ENCODE measurements at places on chromosomes 12 and 14.
A peak's percentile ranks its signal among the peaks of the same experiment; 100 is the strongest.

- DNase-seq = no peak
These were observed 167.4 kb upstream of the FOXG1 start for GRCh38 chr14:28599191-28599590.

DNA sequence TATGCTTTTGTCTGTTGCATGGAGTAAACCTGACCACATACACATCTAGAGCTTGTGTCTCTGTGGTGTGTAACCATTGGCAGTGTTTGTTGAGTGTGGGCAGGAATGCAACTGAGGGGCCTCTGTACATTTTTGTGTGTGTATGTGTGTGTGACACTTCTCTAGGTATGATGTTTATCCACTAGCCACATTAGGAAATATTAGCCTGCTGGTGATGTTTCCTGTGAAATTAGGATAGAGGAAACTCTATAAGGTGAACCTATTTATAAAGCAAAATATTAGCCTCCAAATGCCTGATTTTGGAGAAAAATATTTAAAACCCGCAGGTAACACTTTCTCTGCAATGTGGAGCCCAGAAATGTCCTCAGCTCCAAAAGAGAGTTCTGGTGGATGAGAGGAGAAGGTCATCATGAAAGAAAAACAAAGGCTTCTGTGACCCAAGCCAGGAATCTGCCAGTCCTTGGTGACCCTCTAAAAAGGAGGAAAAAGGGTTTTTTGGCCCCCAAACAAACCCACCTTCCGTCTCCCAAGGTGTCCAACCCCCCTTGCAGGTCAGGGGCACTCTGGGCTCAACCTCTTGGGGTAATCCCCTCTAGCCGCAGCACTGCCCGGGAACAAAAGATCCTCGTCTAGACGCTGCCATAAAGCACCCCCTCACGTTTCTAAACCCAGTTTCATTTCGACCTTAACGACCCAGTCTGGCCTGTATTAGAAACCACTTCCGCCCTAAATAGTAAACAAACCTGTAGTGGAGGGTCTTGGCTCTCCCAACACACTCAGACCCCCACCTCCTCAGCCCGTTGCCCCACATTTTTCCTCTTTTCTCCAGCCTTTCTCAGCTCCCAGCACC lies 3.1 kb upstream of the HOTAIR start:
- no peak for DNase-seq

DNA sequence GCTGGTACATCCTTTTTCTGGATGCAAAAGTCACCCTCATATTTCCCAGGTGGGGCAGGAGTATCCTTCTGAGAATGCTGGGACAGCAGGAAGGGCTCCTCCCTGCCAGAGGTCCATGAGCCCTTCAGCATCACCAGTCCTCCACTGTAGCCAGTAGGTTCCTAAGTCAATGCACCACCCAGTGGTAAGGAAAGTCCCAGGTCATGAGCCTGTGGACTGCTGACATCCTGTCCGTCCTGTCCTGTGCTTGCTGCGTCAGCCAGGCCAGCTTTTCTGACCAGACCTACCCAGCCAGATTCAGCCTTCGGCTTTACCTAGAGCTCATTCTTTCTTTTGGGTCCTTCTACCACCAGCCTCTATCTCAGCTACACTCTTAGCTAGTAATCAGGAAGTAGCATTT lies 23.0 kb upstream of the ACTN1 start:
- DNase-seq = no peak

GRCh38 chr12:95601091-95601961 lies 50.0 kb upstream of the USP44 start:
- DNase-seq = no peak

DNA sequence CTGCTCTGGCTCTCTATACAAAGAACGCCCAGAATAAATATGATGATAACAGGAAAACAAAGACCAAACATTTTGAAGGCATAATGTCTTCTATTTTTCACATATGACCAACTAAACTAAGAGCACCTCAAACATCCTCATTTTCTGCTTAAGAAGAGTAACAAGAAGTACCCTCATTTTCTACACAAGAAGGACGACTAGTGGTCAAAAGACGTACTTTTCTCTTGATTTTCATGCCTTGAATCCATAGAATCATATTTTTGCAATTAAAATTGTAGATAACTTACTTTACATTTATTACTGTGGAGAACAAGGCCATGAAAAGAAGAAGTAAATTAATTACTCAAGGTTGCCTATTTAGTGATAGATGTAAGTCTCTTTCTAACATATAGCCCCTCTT lies 358.6 kb downstream of the DUSP6 start:
- peak; percentile 17 for DNase-seq

DNA sequence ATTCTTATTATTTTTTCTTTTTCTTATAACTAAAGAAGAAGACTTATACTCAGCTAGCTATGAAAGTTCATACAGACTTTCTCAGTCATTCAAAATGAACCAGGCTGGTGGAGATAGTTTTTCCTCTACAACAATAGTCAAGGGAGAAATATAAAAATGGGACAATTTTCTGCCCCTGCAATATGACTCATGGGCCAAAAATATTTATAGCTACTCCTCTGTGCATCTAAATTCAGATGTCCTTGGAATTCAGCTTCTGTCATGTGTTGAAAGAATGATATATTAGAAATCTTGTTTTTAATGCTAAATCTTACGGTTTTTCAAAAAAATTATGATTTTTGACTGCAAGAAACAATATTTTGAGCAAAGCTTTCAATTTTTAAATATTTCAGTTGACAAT lies 237.2 kb upstream of the SYT10 start:
- DNase-seq = no peak

DNA sequence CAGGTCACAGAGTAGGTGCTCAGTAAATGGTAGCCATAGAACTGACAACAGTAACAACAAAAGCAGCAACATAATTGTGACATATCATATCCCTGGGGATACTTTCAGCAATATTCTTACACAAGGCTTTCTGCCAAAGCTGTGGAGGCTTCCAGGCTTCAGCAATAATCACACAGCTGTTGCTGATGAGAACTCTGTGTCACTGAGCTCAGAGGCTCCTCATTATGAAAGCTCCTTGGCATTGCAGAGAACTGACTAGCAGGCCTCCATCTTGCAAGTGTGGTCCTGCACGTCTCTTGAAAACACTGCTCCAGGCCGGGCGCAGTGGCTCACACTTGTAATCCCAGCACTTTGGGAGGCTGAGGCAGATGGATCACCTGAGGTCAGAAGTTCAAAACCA lies 97.3 kb upstream of the BTG1 start:
- DNase-seq = no peak

- DNase-seq = no peak
These were observed 55.6 kb downstream of the SYNE3 start for GRCh38 chr14:95460647-95461478.

DNA sequence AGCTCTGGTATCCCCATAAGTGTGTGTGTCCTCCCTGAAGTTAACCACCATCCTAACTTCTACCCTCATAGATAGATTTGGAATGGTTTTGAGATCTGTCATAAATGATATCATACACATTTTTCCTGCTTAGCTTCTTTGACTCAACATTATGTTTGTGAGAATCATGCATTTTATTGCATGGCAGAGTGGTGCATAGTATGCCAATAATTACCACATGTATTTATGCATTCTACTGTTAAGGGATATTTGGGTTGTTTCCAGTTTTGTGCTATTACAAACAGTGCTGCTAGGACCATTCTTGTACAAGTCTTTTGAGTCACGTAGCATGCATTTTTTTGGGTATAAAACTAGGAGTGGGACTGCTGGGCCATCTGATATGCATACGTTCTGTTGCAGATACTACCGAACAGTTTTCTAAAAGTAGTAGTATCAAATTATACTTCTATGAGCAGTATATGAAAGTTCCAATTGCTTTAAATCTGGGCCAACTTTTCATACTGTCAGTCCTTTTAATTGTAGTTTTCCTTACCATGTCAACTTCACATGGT lies 13.4 kb downstream of the GRIP1 start:
- DNase-seq = no peak

DNA sequence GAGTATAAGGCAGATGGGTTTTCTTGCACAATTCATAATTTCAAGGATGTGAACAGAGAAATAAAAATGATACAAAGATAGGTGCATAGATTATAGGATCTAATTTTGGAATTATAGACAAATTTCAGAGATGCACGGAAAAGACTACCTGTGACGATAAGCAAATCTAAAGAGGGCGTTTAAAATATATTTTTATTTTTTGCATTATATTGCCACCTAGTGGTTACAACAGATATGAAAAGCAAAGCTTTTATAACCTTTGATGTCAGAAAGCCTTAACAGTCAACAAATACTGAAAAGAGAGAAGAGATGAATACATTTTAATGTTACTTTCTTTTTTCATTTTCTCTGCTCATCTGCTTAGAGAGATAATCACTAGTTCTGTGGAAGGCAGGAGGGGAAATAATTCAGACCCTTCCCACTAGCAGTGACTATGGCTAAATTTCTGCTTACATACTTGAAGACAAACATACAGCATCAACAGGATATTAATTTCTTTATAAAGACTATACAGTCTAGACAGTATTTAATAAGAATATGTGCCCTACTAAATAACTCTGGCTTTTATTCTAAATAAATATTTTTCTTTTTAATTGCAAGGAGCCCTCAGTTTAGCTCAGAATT lies 46.3 kb downstream of the NTS start:
- DNase-seq = peak; percentile 40

GRCh38 chr12:90679674-90680073 lies 275.3 kb downstream of the CCER1 start:
- DNase-seq = no peak

- no peak for DNase-seq
These were observed 170.6 kb upstream of the MDGA2 start for GRCh38 chr14:47846008-47846407.

- no peak for DNase-seq
These were observed 97.2 kb upstream of the KRAS start for GRCh38 chr12:25347716-25348592.

DNA sequence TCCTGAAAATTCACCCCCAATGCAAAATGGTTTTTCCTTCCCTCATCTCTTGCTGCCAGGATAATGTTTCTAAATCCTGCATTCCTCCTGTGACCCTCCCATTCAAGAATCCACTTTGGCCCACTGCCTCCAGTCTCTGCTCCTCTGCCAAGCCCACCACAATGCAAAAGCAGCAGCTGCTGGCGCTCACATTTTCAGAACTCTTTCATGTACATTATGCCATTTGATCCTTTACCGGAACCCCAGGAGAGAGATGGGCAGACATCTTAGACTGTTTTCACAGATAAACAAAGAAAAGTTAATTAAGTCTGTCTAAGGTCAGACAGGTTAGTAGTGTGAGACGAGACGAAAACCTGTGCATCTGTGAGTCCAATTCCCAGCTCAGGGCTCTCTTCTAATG lies 12.9 kb downstream of the LRIG3 start:
- DNase-seq = no peak

GRCh38 chr12:127278351-127278750 lies 988.6 kb upstream of the TMEM132C start:
- DNase-seq = no peak

DNA sequence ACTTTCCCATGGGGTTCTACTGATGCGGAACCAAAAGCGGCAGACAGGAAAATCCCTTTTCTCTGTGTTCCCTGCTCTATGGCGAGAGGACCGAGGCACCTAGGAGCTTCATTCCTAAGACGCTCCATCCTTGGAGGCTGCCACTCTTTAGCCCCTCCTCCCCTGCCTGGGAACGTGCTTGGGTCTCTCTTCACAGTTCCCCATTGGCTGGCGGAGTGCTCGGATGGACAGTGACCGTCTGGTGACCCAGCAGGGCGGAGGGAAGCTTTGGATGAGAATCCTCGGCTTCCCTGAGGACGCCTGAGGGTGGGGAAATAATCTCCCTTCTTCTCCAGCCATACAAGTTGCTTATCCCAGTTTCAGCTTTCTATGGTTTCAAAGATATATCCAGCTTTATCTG lies 37.3 kb downstream of the KCNA5 start:
- DNase-seq = no peak

DNA sequence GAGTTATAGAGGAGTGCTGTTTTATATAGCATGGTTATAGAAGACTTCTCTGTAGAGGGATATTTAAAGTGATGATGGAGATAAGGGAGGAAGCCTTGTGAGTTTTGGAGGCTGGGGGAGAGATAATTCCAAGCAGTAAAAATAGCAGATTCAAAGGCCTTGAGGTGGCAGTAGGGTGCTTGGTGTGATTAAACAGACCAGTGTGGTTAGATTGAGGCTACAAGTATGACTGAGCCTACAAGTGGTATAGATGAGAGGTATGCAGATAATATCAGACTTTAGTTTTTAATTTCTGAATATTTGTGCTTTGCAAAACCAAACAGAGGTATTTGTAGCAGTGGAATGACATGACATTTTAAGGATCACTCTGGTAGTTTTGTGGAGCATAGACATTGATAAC lies 20.3 kb downstream of the FANCM start:
- DNase-seq = no peak

GRCh38 chr14:77208291-77208978 lies 26.8 kb downstream of the TMEM63C start:
- peak; percentile 69 for DNase-seq

DNA sequence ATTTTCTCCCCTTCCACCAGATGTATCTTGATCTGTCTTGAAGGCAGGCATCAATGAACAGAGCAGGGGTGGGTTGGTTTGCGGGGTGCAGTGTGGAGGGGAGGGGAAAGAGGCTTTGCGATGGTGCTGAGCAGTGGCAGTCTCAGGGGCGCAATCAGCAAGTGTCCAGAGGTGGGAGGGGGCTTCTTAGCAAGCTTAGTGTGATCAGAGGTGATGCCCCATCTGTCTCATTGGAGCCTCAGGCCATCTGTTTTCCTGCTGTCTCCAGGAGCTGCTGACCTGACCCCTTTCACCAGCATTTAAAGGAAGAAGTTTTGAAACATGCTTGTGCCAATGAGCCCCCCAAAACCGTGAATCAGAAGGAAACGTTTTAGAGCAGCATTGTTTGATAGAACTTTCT lies 187.7 kb upstream of the LHX5 start:
- DNase-seq = no peak

DNA sequence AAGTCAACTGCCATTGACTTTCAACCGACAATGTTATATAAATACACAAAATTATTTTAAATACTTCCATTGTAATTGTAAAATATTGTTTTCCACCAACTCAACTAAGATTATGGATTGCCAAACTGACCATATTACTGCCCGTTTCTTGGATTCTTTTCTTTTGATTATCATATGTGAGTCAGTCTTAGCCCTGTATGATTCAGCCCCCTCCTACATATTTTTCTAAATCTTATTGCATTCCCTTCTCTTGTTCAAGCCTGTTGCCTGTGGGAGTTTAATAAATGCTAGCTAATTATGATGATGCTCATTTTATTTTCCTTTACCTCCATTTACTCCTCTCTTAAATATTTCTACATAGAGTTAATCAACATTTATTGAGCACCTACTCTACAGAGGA lies 6.8 kb downstream of the RASSF9 start:
- no peak for DNase-seq

- DNase-seq = no peak
These were observed 272 bp downstream of the HECTD1 start for GRCh38 chr14:31207287-31207754.

- DNase-seq = no peak
These were observed 549 bp downstream of the GPHN start for GRCh38 chr14:66508547-66508845.

Measured in GM20000 (cell line).